ENCODE measurements at places on chromosomes 7 and 10. TPM values are rescaled to one million over a fixed set of nuclear protein-coding genes. Genes with fewer than 3 reads are reported as not detected.

Gene MPLKIP
- 61.3 TPM for total RNA-seq

Gene NRP1
- 15.9 TPM for total RNA-seq

Gene DNAJC12
- total RNA-seq: 22.5 TPM

Gene UTF1
- total RNA-seq: 18.6 TPM

Gene NKX2-3
- 0.24 TPM for total RNA-seq

Gene PNLIPRP2
- total RNA-seq: not detected

Gene IFIT1B
- not detected for total RNA-seq

GRCh38 chr7:137768366-137768765 is 78.4 kb downstream of the DGKI start:
- no peaks in the 10 kb centered on the region for H3K4me1 ChIP-seq
- no peak overlapping the region for H3K4me3 ChIP-seq
- no peaks in the 10 kb centered on the region for H3K36me3 ChIP-seq
- DNase-seq: no peak
- no peaks in the 10 kb centered on the region for H3K27me3 ChIP-seq

- no peak for DNase-seq
- H3K4me1 ChIP-seq: no peaks in the 10 kb centered on the region
- H3K27ac ChIP-seq: no peak overlapping the region
- H3K27me3 ChIP-seq: no peaks in the 10 kb centered on the region
These were observed 18.5 kb upstream of the CHCHD1 start for GRCh38 chr10:73763343-73763742.

- H3K4me3 ChIP-seq: no peak overlapping the region
- DNase-seq: no peak
- no peaks in the 10 kb centered on the region for H3K36me3 ChIP-seq
- H3K4me1 ChIP-seq: no peaks in the 10 kb centered on the region
These were observed 54.9 kb downstream of the ABCB1 start for GRCh38 chr7:87545760-87546159.

- no peak for DNase-seq
- no peak overlapping the region for H3K4me3 ChIP-seq
- no peaks in the 10 kb centered on the region for H3K36me3 ChIP-seq
These were observed 107.9 kb downstream of the ACTR3B start for GRCh38 chr7:152867502-152867874.

- H3K27ac ChIP-seq: no peak overlapping the region
- no peaks in the 10 kb centered on the region for H3K27me3 ChIP-seq
- no peaks in the 10 kb centered on the region for H3K36me3 ChIP-seq
- no peak for DNase-seq
These were observed 22.5 kb downstream of the CUZD1 start for GRCh38 chr10:122822973-122823690.

GRCh38 chr10:92845921-92846320 is 2.4 kb upstream of the EXOC6 start:
- no peaks in the 10 kb centered on the region for H3K27me3 ChIP-seq
- no peak overlapping the region for H3K27ac ChIP-seq
- no peaks in the 10 kb centered on the region for H3K4me1 ChIP-seq
- H3K4me3 ChIP-seq: no peak overlapping the region
- DNase-seq: no peak

DNA sequence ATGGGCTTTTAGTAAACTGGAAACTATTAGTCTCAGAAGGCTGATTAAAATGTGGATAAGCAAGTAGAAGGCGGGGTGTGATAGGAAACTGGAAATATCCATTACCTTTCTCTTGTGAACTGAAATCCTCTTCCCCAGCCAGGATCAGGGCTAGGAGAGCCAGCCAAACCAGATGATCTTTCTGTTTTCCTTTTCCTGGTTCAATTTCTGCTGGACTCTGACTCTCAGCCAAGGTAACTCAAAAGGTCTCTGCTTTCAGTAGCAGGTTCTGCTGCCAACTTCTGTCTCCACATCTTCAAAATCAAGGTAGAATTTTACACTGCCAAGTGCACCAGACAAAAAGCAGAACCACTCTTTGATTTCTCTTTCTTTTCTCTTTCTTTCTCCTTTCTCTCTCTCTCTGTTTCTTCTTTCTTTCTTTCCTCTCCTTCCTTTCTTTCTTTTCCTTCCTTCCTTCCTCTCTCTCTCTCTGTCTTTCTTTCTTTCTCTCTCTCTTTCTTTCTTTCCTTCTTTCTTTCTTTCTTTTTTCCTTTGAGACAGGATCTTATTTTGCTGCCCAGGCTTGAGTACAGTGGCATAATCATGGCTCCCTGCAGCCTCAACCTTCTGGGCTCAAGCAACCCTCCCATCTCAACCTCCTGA is 30.8 kb downstream of the OTUD1 start:
- no peaks in the 10 kb centered on the region for H3K27me3 ChIP-seq
- no peak overlapping the region for H3K27ac ChIP-seq
- no peak overlapping the region for H3K4me3 ChIP-seq
- H3K4me1 ChIP-seq: no peaks in the 10 kb centered on the region

DNA sequence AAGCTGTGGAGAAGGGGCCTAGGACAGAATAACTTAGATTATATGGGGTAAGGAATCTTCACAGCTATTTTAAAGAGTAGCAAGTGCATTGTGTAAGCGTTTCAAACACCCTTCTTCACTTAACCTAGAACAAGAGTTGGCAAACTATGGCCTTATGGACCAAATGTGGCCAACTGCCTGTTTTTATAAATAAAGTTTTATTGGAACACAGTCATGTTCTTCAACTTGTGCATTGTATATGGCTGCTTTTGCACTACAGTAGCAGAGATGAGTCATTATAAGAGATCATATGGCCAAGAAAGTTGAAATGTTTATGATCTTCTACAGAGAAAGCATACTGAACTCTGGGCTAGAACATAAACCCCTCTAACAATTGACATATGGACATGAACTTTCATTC is 187.8 kb downstream of the ETV1 start:
- no peak overlapping the region for H3K27ac ChIP-seq
- no peak overlapping the region for H3K4me3 ChIP-seq
- no peaks in the 10 kb centered on the region for H3K4me1 ChIP-seq
- DNase-seq: no peak
- no peaks in the 10 kb centered on the region for H3K36me3 ChIP-seq

Data from testis (tissue), 5 donors.